ENCODE measurements at places on chromosomes 12 and 14.

GRCh38 chr14:32980902-32981501, 42.3 kb downstream of the NPAS3 start:
- no peak for DNase-seq

DNA sequence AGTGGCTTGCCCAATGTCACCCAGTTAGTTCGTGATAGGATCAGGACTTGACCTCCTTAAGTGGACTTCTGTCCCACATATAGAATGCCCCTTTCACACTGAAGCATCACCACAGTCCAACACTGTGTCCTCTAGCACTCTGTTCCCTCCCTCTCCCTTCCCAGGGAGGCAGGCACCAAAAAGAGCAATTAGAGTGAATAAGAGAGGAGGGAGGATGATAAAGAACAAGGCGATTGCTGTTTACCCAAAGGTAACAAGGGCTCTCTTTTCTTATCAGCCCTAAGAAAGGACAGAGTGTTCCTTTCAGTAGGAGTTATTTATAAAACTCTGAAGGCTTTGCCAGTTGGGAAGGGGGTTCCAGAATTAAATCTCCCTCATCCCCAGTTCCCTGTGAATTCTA, 192.7 kb upstream of the ATP2B1 start:
- no peak for DNase-seq

- no peak for DNase-seq
Measured at GRCh38 chr14:72638021-72638420, 255.9 kb downstream of the DPF3 start.

- DNase-seq = no peak
Measured at GRCh38 chr14:74964787-74965485, 9.5 kb upstream of the PGF start.

- DNase-seq = no peak
Measured at GRCh38 chr14:57846596-57846995, 19.3 kb downstream of the SLC35F4 start.

DNA sequence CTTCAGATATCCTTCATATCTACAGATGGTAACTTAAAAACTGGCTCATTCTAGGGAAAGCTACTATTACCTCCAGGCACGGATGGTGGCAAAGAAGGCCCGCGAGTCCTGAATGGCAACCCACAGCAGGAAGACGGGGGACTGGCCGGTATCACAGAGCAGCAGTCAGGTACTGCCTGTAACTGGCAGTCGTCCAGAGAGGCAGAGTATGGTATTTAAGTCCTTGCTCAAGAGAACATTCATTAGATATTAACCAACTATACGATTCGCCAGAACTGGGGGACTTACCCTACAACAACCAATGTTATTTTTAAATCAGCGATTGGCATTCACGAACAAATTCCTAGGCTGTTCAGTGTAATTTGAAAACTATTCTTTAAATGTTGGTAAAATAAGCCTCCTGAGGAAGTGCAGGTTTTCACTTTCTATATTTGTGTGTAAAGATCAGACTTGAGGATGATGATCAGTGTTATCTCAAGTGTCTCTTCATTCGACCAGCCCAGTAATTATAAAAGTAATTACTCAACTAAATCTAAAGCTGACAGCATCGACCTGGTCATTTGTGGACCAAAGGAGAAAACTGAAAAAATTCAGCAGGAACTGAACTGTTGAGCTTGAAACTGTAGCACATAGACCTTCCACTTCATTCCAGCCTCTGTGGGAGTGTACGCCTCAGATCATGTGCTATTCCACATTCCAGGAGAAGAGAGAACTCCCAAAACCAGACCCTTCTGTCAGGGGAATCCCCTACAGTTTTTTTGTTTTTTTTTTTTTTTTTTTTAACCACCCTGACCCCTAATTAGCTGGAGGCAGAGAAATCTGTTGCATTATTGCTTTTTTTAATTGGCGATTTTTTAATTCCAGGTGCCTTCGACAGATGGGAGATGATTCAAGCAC, 75.6 kb downstream of the ESR2 start:
- no peak for DNase-seq

GRCh38 chr12:53726341-53726740, 911 bp downstream of the CALCOCO1 start:
- no peak for DNase-seq

- DNase-seq = no peak
Measured at GRCh38 chr12:47408171-47408871, 297.5 kb downstream of the RPAP3 start.

DNA sequence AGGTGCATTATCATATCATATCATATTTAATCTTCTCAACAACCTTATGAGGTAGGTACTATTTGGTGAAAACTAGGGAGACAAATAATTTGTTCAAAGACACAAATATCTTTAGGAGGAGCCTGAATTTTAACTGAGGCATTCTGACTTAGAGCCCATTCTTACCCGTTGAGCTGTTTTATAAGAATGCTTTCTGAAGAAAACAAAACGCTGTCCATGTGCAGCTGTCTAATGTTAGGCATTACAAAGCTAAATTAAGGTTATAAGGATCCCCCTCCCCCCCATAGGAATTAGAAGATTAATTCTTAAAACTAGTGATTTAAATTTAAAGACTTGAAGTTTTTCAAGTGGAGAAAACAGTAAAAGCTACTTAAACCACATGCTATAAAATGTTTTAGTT, 6.4 kb downstream of the KTN1 start:
- DNase-seq = no peak

DNA sequence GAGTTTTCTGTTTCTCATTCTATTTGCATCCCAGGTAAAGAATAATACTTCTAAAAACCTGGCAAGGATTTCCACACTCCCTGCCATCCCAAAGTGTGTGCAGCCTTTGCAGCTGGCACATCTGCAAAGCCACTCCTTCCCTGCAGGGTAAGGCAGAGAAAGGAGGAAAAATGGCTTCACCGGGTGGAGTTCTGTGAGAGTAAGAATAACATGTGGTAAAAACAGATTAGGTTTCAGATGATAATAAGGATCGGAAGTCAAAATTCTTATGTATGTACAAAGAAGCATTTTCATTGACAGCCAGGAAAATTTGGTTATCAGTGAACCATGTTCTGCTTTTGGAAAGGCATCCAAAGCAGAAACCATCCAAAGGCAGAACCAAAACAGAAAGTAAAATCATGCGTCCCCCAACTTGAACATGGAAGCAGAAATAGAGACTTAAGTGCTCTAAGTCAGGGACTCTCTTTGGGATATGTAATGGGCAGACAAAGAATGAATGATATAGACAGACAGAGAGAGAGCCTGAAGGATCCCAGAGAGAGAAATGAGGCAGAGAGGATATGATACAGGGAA, 192.6 kb upstream of the CCDC196 start:
- DNase-seq = no peak

DNA sequence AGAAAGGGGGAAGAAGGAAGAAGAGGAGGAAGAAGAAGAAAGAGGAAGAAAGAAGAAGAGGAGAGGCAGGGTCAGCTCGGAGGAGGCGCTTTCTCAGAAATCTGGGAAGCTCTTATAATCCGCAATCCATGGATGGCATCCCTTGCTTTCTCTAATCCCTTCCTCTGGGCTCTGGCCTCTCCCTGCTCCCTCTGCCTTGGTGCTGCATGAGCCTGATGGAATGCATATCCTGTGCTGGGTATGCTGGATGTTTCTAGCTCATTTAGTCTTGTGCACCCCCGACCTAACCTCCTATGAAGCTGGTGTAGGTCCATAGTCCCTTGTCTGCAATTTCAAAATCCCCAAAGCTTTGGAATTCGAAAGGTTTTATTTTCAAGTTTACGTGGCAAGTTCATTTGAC, 94.2 kb upstream of the MYL2 start:
- DNase-seq = no peak

DNA sequence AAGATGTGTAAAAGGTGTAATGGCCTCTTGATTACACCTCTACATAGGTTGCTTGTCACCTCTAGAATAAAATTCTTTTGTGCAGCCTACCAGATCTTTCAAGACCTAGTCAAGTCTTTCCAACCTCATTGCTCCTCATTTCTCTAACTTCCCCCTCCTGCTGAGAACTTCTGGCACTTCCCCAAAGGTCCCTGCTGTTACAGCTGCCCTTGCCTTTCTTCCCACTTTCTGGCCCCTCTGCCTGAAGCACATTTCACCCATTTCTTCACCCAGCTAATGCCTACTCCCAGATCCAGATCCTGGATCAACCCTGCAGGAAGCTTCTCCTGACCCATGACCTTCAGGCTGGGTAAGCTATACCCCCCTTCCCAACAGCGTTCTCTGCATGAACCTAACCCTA, 1.5 kb downstream of the TSHR start:
- DNase-seq = no peak

DNA sequence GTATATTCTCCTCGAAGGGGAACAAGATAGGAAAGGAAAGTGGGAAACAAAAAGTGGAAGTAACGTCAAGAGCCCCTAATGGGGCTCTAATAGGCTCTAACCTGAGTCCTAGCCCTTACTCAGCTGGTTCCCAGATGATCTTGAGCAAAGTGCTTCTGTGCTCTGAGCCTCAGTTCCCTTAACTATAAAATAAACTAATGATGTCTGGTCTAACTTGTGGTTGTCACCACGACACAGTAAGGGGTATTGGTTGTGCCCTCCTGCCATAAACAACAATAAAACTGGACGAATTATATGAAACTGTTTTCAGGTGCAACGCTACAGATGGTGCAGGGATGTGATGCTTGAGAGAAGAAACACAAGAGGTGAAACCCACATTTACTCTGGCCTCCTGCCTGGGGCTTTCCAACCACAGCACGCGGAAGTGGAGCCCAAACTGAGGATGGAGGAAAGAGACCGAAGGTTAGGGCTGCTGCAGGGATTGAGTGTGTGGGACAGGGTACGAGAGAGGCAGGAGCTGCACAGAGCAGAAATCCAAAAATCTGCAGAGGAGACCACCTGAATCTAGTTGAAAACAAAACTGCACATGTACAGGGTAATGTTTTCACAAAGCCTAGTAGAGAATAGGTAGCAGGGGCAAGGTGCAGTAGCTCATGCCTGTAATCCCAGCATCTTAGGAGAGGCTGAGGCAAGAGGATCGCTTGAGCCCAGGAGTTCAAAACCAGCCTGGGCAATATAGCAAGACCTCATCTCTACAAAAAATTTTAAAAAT, 45.6 kb upstream of the BCL2L14 start:
- no peak for DNase-seq

DNA sequence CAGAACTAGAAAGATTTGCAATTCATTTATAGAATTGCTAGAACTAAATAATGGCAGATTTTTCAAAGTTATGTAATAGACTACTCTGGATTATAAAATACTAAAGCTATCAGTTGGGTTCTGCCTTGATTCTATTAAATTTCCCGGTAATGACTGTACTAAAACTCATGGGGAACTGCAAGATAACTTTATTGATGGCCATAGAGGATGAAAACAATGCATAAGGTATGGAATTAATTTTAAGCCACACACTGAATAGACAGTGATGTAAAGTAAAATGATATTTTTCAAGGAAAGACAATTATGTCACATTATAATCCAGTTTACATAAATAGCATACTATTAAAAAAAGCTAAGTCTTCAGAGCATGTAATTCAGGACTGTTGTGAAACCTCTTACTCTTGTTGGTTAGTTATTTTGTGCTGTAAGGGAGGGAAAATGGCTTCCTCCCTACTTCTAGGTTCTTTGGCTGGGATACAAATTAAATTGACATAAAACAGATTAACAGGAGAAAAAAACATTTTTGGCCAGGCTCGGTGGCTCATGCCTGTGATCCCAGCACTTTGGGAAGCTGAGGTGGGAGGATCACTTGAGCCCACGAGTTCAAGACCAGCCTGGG, 134.4 kb upstream of the AMIGO2 start:
- no peak for DNase-seq

DNA sequence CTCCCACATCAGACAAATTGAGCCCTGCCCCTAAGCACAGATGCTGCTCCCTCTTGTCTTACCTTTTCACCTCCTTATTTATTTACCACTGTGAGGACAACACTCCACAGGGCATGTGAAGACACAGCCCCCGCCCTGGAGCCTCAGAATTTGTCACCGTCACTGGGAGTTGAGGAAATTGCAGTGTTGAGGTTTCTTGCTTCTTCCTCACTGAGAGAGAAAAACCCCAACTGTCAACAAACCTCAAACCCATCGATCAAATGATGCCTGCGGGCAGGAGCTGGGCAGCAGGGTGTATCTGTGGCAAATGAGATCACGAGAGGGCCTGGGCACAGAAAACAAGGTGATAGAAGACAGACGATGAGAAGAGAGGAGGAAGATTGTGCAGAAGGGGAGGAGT, 30.5 kb upstream of the PLEKHG3 start:
- no peak for DNase-seq

DNA sequence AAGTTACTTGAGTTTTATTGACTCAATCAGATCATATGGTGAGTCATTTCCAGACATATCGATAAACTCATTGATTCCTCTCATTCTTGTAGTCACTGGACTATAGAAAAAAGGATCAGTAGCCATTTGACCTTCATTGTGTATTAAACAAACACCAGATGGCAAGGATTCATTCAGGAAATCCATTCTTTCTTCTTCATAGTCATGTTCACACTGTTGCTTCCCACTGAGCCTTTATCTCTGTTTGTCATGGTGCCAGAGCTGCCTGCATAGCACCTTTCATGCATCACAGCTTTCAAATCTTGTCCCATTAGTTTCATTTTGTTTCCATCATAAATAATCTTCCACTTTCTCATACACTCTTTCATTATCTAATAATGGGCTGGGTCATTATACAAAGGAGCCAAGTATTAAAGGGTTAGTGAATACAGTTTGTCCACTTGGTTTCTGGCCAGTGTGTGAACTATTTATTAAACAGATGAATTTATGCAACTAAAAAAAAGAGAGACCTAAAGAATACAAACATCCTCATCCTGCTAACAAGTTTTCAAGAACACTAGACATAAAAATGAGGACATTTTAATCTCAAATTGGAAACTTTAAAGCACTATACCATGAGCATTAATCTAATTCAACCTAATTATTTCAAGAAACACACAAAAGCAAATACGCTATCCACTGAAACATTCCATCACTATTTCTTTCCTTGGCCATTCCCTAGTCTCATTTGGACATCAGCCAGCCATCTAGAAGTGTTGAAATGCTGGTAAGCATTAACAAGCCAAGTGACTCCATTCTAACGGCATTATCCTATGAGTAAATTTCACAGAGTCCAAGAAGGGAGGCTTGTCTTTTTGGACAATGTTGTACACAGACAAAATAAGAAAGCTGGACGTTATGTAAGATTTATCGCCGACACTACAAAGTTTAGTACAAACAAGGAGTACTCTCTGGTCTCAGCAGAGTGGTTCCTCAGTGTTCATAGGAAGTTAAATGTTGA, 476.5 kb downstream of the FOXG1 start:
- DNase-seq = no peak
